ENCODE measurements at places on chromosomes 5 and 9. TPM values are rescaled to one million over a fixed set of nuclear protein-coding genes. Genes with fewer than 3 reads are reported as not detected.

The TAF11L13 gene
- not detected for total RNA-seq

DNA sequence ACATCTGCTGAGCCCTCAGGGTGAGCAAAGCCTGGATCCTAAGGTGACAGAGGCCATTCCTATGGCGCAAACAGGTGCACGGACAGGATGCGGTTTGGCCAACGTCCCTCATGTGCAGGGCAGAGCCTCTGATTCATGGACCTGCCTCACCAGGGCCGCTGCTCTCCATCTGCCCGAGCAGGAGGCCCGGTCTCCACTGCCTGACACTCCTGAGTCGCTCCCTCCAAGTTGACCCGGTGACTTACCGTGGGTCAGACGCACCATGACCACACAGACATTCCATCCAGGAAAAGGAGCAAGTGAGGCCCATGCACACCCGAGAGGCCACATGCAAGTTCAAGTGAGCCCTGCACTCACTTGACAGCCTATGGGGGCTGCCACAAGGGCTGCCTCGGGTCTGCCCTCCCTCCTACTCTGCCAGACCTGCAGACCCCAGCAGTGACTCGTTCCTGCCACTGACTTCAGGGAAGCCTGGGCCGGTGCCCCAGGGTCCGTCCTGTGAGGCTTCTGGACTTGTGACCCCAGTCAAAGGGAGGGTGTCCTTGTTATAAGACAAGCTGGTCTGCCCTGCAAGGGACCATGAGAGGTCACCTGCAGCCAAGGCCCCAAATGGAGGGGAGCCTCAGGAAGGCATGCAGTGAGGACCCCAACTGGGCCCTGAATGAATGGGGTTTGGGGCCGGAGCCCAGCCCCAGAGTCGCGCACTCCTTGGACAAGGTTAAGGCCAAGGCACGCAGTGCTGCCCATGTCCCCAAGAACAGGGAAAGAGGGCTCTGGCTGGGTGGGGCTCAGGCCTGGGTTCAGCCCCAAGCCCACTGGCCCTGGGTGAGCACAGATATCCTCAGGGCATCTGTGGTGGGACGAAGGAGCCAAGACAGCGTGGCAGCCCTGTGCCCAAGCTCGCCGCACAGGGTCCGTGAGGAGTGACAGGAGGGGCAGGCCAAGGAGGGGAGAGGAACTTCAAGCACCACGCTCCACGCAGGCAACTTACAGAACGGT, 10.1 kb downstream of the BRD3OS start:
- peaks cover 72% of the 10 kb centered on the region for H3K36me3 ChIP-seq
- H3K27ac ChIP-seq = no peak overlapping the region
- no peak for DNase-seq
- H3K27me3 ChIP-seq = no peaks in the 10 kb centered on the region

GRCh38 chr9:2622461-2623287, 1.1 kb downstream of the VLDLR start:
- H3K4me3 ChIP-seq = peak overlapping the region; percentile 17
- DNase-seq = peak; percentile 48
- H3K27me3 ChIP-seq = no peaks in the 10 kb centered on the region
- no peaks in the 10 kb centered on the region for H3K4me1 ChIP-seq

DNA sequence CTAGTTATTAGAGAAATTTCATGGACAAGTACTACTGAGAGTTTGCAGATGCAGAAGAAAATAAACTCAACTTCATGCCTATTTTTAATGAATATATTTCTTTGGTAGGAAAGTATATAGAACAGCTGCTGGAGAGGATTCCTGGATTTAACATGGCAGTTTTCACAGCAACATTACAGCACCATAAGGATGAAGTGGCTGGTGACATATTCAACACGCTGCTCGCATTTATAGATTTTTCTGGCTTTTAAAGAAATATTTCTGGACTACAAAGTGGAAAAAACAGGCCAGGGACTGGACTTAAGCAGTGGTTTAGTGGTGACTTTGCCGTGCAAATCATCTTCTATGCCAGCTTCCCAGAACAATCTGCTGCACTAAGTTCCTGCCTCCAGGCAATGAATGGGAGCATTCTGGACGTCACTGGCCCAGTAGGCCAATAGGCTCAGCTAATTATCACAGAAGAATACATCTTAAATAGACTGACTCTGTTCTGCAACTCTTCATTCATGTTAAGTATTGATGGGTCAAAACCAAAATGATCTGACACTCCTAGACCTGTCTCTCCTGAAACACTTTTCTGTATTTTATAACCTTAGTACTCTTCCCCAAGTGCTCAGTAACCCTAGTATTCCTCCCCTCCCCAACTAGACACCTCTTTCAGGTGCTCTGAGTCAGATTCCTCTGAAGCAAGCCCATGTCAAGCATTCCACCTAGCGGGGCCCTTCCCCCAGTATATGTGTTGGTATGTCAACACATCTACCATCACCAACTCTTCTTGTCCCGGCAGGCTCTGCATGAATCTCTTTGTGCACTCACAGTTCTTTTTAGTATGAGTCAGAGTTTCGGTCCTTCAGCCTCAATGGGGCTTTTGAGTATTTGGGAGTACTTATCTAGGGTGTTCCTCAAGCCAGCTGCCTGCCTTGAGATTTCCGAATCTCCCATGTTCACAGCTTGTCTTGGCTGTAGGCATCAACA, 625.5 kb downstream of the CHSY3 start:
- no peak overlapping the region for H3K4me3 ChIP-seq
- no peaks in the 10 kb centered on the region for H3K4me1 ChIP-seq
- H3K36me3 ChIP-seq = no peaks in the 10 kb centered on the region
- H3K27ac ChIP-seq = no peak overlapping the region

DNA sequence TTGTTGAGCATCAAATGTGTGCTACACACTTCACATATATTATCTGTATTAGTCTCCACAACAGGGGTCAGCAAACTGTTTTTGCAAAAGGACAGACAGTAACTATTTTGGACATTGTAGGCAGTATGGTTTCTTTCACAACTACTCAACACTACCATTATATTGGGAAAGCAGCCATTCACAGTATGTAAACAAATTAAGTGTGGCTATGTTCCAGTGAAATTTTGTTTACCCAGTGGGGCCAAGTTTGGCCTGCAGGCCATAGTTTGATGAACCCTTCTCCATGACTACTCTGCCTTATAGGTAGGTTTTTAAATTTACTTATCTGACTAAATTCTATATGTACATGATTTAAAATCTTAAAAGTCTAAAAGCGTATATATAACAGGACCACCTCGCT, 13.0 kb upstream of the FAM151B start:
- no peak overlapping the region for H3K27ac ChIP-seq
- no peak overlapping the region for H3K4me3 ChIP-seq
- H3K4me1 ChIP-seq = no peaks in the 10 kb centered on the region
- no peaks in the 10 kb centered on the region for H3K27me3 ChIP-seq

- no peaks in the 10 kb centered on the region for H3K36me3 ChIP-seq
- H3K4me3 ChIP-seq = no peak overlapping the region
- no peaks in the 10 kb centered on the region for H3K4me1 ChIP-seq
- no peak for DNase-seq
These were observed 171.2 kb downstream of the CWC27 start for GRCh38 chr5:64939772-64940510.

The ALDH1A1 gene
- 1.0 TPM for total RNA-seq

The FOXI1 gene
- not detected for total RNA-seq

Measured in naive thymus-derived CD4-positive, alpha-beta T cell (primary cell).